ENCODE measurements at places on chromosomes 5 and 9.

- DNase-seq, result peak; percentile 50
These were observed 13.1 kb downstream of the GPRIN1 start for GRCh38 chr5:176596689-176597416.

- DNase-seq, result no peak
These were observed 9.7 kb upstream of the MSMP start for GRCh38 chr9:35763803-35764202.

DNA sequence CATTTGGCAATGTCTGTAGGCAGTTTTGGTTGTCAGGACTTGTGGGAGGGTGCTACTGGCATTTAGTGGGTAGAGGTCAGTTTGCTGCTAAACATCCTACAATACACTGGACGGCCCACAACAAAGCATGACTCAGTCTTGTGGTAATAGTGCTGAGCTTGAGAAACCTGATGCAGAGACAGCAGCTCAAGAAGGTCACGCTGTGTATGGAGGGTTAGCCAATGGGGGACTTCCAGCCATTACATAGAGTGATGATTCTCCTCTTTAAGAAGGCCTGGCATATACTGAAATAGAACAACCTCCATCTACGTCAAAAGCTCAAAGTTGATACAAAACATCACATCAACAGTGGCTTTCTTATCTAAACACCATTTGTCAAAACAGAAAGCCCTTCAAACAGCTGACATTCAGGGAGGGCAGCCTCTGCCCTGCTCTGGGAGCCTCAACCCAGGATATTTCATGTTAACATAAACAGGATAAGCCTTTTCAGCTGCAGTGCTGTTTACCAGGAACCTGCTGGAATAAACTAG, 143.0 kb downstream of the GPBP1 start:
- no peak for DNase-seq

DNA sequence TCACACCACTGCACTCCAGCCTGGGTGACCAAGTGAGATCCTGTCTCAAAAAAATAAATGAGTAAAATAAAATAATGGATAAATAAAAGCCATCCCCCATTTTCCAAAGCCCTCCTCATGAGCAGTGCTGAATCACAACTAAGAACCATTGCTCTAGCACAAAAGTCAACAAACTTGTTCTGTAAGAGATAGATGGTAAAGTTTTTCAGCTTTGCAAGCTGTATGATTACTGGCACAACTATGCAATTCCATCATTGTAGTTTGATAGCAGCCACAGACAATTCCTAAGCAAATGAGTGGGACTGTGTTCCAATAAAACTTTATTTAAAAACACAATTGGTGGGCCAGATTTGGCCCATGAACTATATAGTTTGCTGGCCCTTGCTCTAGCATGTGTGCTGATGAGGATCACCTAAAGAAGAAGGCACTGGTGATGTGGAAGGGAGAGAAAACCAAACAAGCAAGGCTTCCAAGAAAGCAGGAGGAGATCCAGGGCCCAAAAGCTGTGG, 64.6 kb downstream of the NEURL1B start:
- DNase-seq, result no peak

DNA sequence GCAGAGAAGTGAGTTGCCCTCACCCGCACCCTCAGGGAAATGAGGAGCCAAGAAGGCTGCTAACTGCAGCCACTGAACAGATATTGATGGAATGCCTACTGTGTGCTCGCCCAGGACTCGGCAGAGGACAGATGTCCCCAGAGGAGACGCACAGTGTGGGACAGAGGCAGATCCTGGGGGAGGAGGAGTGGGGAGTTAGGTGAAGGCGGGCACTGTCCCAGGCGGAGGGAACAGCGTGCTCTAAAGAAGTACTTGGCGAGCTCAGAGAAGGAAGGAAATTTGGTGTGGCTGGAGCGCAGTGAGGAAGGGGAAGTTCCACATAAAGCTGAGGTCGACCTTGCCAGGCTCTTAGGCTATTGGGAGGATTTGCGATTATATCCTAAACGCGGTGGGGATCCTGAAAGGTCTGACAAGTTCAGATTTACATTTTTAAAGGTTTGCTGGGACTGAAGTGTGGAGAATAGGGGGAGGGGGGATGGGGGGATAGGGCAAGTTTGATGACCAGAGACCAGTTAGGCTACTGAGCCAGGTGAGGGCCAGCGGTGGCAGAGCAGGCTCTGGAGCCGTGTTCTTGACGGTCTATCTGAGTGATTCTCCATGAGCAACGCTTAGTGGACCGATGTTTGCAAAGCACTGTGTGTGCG, 23.6 kb upstream of the CERCAM start:
- no peak for DNase-seq

- no peak for DNase-seq
These were observed 27.3 kb downstream of the ELL2 start for GRCh38 chr5:95934207-95934804.

DNA sequence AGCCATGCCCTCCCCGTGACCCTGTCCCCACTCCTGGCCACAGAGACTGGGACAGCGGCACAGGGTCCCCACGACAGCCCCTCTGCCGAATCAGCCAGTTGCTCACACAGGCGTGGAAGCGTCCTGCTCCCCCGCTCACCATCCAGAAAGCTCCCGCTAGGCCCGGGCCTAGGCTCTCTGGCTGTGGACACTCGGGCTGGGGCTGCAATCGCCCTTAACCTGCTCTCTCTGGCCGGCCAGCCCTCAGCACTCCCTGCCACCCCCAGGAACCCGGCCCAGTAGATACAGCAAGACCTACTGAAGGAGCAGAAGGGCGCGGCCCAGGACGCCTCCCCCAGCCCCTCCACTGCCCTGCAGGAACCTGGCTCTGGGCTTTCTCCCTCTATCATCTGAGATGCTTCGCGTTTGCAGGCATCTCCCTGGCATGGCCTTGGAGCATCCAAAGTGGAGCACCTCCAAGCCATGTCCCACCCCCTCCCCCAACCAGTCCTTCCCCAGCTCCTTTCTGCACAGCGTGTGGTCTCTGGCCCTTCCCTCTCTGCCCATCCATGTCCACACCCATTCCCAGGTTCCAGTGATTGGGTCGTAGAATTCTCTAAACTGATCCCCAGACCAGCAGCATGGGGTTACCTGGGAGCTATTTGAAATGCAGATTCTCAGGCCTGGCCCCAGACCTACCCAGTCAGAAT, 113.7 kb upstream of the LMX1B start:
- no peak for DNase-seq

DNA sequence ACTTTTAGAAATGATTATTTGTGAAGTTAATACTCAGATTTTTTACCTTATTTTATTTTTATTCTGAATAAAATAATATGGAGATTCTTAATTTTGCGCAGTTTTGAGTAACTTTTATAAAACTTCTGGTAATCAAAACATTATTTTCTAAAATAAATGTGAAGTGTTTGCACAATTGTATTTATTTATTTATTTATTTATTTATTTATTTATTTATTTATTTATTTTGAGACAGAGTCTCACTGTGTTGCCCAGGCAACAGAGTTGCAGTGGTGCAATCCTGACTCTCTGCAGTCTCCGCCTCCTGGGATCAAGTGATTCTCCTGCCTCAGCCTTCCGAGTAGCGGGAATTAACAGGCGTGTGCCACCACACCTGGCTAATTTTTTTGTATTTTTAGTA, 73.5 kb downstream of the RPS6 start:
- no peak for DNase-seq

DNA sequence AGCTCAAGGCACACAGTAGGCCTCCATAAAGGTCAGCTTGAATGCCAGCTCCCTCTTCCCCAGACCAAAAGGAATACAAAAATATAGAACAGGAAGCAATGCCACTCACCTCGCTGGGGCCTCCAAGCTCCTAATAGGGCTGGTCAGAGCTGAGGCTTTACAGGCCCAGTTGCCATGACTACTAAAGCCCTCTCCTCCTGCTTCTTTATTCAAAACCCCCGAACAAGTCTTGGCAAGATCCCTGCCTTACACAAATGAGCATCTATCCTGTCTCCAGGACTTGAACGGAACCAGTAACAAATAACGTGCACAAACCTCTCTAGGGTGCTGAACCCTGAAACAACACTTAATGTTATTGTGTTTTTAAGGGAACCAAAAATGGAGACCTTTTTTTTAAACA, 136.3 kb downstream of the SIL1 start:
- DNase-seq, result no peak

- peak; percentile 54 for DNase-seq
These were observed 1.6 kb downstream of the ANXA6 start for GRCh38 chr5:151155775-151156506.

DNA sequence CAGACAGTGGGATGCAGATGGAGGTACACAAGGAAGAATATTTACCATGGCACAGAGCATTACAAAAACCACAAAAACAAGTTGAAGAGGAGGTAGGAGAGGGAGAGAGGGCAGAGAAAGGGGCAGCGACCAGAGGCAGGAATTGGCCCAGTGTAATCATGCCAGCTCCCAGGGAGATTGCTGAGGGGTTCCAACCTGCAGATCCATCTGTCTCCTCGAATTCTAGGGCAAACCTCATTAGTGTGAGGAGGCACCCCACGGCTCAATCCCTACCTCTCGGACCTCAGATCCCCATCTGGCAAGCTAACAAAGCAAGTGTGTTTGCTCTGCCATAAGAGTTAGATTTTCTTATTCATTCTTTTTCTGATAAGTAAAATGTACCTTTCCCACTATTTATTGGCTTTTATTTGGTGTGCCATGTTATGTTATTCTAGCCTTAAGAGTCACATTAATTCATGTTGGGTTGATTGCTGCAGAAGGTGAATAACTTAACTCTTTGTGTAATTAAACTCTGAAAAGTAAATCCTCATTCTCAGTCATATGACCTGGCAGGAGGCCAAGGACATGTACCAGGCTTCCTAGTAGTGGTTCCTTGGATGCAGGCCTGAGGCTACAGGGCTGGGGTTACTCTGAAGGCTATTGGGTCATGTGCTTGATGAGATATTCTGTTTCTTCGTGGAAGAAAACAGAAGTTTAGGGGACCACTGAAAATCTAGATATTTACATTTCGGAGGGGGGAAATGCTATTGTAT, 315.2 kb upstream of the ATP10B start:
- DNase-seq, result no peak

GRCh38 chr9:7055171-7055903, 297.6 kb downstream of the KDM4C start:
- DNase-seq, result no peak

DNA sequence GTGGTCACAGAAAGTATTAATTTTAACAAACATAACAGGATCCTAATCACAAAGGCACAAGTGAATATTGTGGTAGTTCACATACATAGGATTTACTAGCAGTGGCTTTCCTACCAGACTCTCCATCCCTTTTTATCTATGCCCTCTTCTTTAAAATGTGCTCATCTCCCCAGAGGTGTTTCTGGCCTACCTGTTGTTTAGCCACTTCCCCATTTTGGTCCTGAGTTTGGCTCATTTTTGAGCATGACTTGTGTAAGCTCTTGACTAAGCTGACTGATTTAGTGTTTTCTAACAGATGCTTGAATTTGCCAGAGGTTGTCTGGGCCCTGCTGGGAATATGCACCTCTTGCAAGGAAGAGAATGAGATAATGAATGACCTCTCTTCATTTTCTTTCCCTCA, 517.7 kb upstream of the CLINT1 start:
- no peak for DNase-seq

- DNase-seq, result no peak
These were observed 1129.2 kb downstream of the DTWD2 start for GRCh38 chr5:117859176-117859575.

DNA sequence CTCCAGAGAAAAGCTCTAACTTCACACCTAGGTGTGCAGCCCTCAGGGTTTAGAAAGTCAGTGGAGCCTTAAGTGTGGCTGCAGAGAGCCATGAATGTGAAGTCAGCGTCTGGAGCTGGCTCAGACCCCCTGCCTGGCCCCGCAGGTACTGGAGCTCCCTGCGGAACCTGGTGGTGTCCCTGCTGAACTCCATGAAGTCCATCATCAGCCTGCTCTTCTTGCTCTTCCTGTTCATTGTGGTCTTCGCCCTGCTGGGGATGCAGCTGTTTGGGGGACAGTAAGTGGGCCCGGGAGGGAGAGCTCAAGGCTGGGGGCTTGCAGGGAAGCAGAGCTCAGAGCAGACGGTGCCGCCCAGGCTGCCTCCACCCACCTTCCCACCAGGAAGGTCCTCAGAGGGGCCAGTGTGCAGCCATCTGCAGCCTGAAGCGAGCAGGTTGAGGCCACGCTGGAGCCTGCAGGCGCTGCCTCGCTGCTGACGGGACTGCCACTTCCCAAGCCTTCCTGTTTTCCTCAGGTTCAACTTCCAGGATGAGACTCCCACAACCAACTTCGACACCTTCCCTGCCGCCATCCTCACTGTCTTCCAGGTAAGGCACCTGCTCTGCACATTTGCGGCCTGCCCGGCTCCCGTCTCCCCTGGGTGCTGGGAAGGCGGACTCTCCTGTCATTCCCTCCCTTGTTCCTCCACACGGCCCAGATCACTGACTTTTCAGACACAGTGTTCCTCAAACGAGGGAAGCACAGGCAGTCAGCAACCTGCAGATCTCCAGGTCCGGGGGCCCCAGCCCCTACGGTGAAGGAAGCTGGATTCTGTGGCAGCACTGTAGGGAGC, 108.9 kb downstream of the CACNA1B start:
- no peak for DNase-seq

- DNase-seq, result no peak
These were observed 40.1 kb upstream of the TIFAB start for GRCh38 chr5:135492319-135492626.

DNA sequence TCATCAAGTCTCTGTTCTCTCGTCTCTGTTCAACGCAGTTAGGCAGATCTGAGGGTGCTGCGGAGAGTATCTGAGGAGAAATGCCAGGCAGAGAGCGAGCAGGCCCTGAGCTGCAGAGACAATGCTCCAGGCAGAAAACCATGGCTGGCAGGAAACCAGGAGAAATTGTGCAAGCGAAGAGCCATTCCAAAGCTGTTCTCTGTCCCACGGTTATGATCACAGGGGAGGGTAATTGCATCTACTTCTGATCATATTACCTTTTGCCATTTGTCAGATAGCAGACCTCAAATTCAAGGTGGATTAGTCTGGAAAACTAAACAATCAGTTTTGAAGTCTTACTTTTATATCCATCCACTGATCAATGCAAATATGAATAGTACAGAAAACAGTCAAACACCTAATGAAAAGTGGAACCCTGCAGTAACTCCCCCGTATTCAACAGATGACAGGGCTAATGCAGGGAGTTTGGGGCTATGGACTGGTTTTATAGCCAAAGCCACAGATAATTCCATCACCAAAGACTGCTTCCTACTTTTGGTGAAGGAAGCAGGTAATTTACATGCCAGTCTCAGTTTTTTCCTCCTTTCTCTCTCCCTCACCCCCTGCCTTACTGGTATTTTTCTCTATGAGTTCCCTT, 228.0 kb downstream of the DCP2 start:
- no peak for DNase-seq

GRCh38 chr5:81495286-81495685, 101.4 kb upstream of the ACOT12 start:
- no peak for DNase-seq

- no peak for DNase-seq
These were observed 4.5 kb downstream of the LEAP2 start for GRCh38 chr5:132877938-132878337.

DNA sequence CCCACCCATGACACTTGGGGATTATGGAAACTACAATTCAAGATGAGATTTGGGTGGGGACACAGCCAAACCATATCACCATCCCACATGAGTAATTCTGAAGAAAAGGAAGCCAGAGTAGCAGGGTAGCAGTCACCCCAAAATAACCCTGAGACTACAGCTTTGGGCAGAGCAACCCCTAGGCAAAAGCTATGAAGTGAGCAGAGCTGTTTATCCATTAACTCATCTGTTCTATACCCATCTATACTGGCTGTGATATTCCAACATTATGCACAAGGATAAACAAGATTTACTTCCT, 12.3 kb upstream of the REEP5 start:
- no peak for DNase-seq
